Stomach (tissue), 19 donors: ENCODE measurements at places on chromosomes 12 and 14. TPM values are rescaled to one million over a fixed set of nuclear protein-coding genes. Genes with fewer than 3 reads are reported as not detected.
A peak's percentile ranks its signal among the peaks of the same experiment; 100 is the strongest.

The KRT74 gene
- not detected for total RNA-seq

DNA sequence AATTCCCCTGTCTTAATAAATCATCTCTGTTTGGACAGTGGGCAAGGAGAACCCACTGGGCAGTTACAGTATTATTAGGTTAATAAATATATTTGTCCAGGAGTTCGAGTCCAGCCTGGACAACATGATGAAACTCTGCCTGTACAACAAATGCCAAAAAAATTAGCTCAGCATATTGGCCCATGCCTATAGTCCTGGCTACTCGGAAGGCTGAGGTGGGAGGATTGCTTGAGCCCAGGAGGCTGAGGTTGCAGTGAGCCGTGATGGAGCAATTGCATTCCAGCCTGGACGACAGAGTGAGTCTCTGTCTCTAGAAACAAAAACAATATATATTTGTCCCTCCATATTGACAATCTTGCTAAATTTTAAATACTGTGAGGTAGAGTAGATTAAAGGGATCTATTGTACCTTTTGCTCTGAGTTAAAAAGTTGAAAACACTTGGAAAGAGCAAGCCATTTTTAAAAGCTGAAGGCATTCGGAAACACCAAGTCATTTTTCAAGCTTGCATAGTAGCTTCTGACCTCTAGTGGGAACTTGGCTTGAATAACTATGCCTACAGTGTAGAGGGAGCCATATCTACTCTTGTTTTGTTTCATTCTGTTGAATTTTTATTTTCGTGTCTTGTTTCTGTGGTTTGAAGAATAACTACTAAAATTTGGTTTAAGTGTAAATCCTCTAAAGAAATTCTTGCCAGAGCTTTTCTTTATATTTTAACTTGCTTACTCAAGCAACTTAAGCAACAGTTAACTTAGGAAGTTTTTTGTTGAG lies 14.6 kb upstream of the EEA1 start:
- no peaks in the 10 kb centered on the region for H3K4me1 ChIP-seq
- H3K36me3 ChIP-seq = no peaks in the 10 kb centered on the region
- H3K4me3 ChIP-seq = no peak overlapping the region
- no peaks in the 10 kb centered on the region for H3K27me3 ChIP-seq
- no peak overlapping the region for H3K27ac ChIP-seq
- no peak for DNase-seq

The SFSWAP gene
- total RNA-seq = 65.9 TPM

DNA sequence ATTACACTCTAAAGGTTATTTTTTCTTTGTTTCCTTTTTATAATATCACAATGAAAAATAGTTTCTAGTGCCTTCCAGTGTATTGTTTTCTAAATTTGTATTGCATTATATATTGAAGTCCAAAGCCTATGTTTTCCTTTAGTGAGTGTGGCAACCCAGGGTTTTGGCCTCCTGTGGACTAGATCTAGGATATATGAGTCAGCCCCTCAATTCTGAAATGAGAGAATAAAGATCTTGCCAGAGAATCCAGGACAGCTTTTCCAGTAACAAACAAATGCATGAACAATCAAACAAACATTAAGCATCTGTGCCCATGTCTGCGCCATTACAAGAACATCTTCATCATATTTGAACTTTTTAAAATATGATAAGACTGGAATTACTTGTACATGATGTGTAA lies 70.7 kb upstream of the SSTR1 start:
- H3K27me3 ChIP-seq = no peaks in the 10 kb centered on the region
- no peaks in the 10 kb centered on the region for H3K4me1 ChIP-seq
- no peak overlapping the region for H3K27ac ChIP-seq
- DNase-seq = no peak
- H3K4me3 ChIP-seq = no peak overlapping the region
- H3K36me3 ChIP-seq = no peaks in the 10 kb centered on the region

- no peaks in the 10 kb centered on the region for H3K27me3 ChIP-seq
- no peak for DNase-seq
- peaks cover 17% of the 10 kb centered on the region for H3K4me1 ChIP-seq
- H3K4me3 ChIP-seq = peak overlapping the region; percentile 77
- peak overlapping the region; percentile 94 for H3K27ac ChIP-seq
These were observed 507 bp upstream of the FKBP4 start for GRCh38 chr12:2794191-2794735.

DNA sequence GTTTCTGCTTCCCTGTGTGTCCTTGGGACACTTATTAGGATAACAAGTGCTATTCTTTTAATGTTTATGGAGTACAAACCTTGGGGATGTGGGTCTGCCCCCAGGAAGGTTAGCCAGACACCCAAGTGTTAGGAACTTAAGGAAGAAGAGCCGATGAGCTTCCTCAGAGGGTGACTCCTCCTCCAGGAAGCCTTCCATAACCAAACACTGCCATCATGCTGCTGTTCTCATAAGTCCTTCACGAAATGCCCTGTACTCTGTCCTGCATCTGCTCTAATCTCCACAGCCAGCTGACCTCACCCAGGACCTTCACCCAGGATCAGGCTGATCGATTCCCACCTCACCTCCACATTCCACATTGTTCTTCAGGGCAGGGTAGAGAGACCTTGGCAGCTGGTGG lies 1.2 kb upstream of the KRT85 start:
- DNase-seq = no peak
- H3K36me3 ChIP-seq = no peaks in the 10 kb centered on the region
- no peaks in the 10 kb centered on the region for H3K27me3 ChIP-seq
- no peak overlapping the region for H3K4me3 ChIP-seq
- no peak overlapping the region for H3K27ac ChIP-seq
- H3K4me1 ChIP-seq = peaks cover 15% of the 10 kb centered on the region

The ASIC1 gene
- not detected for total RNA-seq

GRCh38 chr12:39586816-39587215 lies 32.8 kb downstream of the ABCD2 start:
- H3K27me3 ChIP-seq = no peaks in the 10 kb centered on the region
- H3K36me3 ChIP-seq = no peaks in the 10 kb centered on the region
- no peak overlapping the region for H3K27ac ChIP-seq
- H3K4me3 ChIP-seq = no peak overlapping the region
- H3K4me1 ChIP-seq = no peaks in the 10 kb centered on the region

The PPFIA2 gene
- total RNA-seq = 1.8 TPM

GRCh38 chr14:93707475-93707874 lies 80.8 kb downstream of the PRIMA1 start:
- no peak for DNase-seq
- H3K27me3 ChIP-seq = no peaks in the 10 kb centered on the region
- no peaks in the 10 kb centered on the region for H3K36me3 ChIP-seq
- H3K27ac ChIP-seq = no peak overlapping the region
- H3K4me1 ChIP-seq = no peaks in the 10 kb centered on the region

The ERO1A gene
- 68.8 TPM for total RNA-seq

GRCh38 chr12:97758194-97758501 lies 295.5 kb downstream of the RMST start:
- no peak overlapping the region for H3K4me3 ChIP-seq
- H3K4me1 ChIP-seq = no peaks in the 10 kb centered on the region
- no peaks in the 10 kb centered on the region for H3K36me3 ChIP-seq

The THAP2 gene
- total RNA-seq = 1.8 TPM

- H3K4me1 ChIP-seq = no peaks in the 10 kb centered on the region
- no peak overlapping the region for H3K27ac ChIP-seq
- DNase-seq = no peak
- no peak overlapping the region for H3K4me3 ChIP-seq
- no peaks in the 10 kb centered on the region for H3K36me3 ChIP-seq
- no peaks in the 10 kb centered on the region for H3K27me3 ChIP-seq
These were observed 93.5 kb upstream of the CEP83 start for GRCh38 chr12:94553130-94553519.

DNA sequence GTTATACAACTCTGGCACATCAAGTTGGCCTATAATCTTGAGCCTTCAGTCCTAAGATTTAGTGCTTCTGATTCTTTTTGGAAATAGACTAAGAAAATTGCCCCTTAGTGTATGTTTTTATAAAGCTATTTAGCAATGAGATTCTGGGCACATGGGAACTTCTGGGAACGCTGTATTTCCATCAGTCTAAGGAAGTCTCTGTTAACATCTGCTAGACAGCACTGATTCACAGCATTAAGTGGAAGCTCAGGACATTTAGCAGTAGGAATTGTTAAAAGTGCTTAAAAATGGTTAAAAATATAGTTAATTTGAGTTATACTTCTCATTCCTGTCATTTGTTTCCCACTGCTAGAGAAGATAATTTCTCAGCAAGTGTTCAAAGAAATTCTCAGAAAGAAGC lies 579.1 kb downstream of the SLC16A7 start:
- no peaks in the 10 kb centered on the region for H3K27me3 ChIP-seq
- no peak overlapping the region for H3K27ac ChIP-seq
- no peaks in the 10 kb centered on the region for H3K36me3 ChIP-seq
- H3K4me1 ChIP-seq = no peaks in the 10 kb centered on the region

The NT5DC3 gene
- 13.6 TPM for total RNA-seq

DNA sequence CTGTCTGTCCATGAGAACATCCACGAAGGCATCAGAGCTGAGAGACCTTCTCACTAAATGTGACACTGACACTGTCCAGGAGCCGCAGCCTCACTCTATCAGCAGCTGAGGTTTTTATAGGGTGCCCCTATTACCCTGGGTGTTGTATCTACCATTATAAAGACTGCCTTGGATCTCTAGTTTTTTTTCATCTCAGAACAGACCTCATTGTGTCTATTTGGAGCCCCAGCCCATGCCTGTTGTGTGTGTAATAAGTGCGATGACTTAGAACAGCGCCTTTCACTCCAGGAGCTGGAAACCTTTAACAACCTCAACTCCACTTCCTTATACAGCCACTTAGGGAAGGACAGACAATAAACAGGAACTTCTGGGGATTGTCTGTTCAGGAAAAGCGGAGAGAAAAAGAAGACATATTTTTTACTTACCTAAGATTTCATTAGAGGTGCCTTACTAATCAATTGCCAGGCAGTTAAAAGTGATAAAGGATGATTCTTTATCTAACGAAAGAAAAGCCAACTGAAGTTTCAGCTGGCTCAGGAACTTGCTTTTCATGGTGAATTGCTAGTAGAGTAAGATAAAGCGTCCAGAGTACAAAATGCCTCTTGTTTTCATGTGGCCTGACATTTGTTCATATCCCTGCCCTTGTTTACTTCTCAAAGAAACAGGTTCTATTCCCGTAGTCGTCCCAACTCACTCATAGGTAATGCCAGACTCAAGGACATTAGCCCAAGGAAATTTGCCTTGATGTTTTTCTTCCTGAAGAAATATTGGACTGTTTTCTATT lies 420.6 kb downstream of the RAD51B start:
- DNase-seq = no peak
- H3K27me3 ChIP-seq = no peaks in the 10 kb centered on the region
- no peaks in the 10 kb centered on the region for H3K36me3 ChIP-seq

GRCh38 chr12:4211372-4211771 lies 62.2 kb upstream of the CCND2 start:
- H3K36me3 ChIP-seq = no peaks in the 10 kb centered on the region
- no peaks in the 10 kb centered on the region for H3K4me1 ChIP-seq
- no peak for DNase-seq
- no peak overlapping the region for H3K27ac ChIP-seq
- no peaks in the 10 kb centered on the region for H3K27me3 ChIP-seq

DNA sequence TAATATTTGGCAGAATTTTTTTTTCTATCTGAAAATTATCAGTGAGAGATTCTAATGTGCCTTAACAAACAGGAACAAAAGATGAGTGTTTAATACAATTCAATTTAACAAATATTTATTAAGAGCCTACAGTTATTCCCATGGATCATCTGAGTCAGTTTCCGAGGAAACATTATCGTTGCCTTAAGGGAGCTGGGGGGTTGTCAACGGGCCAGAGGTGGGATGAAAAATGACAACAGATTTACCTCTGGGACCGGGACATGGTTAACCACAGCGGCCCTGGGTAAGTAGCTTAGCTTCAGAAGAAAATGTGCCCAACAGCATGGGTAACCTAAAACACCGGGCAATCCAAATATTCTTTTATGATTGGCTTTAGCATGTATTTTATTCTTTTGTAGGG lies 113.6 kb downstream of the DAD1 start:
- H3K36me3 ChIP-seq = no peaks in the 10 kb centered on the region
- no peak for DNase-seq
- H3K27ac ChIP-seq = no peak overlapping the region
- H3K4me3 ChIP-seq = no peak overlapping the region
- H3K27me3 ChIP-seq = no peaks in the 10 kb centered on the region
- peaks cover 5% of the 10 kb centered on the region for H3K4me1 ChIP-seq

The SLC6A12 gene
- not detected for total RNA-seq

DNA sequence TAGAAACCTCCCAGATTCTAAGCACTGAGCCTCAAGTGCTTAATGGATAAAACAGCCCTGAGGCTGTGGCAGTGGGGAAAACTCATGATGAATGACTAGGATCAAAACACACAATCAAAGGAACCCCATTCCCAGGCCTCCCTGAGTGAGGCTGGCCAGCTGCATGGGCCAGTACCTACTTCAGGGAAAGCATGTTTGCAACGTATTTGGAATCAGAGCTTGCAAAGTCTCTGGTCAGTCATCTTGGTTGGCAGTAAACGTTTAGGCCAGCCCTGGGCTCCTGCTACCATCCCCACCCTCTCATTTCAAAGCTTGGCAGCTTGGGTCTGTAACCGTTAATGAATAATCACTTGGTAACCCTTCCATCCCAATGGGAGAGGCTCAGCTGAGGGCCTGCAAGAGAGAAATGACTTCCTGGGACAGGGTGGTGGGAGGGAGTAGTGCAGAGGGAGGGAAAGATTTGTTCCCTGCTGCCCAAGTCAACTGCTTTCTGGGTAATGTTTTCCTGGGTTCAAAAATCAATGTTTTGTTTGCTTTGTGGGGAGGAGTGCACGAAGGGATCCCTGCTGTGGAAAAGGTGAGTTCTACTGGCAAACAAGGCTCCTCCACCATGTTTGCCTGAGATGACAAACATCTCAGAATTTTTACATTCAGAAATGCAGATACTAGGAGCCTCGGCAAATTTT lies 2.0 kb upstream of the RNASE8 start:
- no peak overlapping the region for H3K4me3 ChIP-seq
- no peaks in the 10 kb centered on the region for H3K27me3 ChIP-seq
- DNase-seq = no peak
- H3K36me3 ChIP-seq = no peaks in the 10 kb centered on the region
- H3K4me1 ChIP-seq = peaks cover 16% of the 10 kb centered on the region

The ESR2 gene
- total RNA-seq = 1.3 TPM

- peak; percentile 72 for DNase-seq
- H3K27me3 ChIP-seq = peaks cover 20% of the 10 kb centered on the region
- H3K4me1 ChIP-seq = peaks cover 17% of the 10 kb centered on the region
- no peaks in the 10 kb centered on the region for H3K36me3 ChIP-seq
- H3K4me3 ChIP-seq = no peak overlapping the region
- H3K27ac ChIP-seq = peak overlapping the region; percentile 24
These were observed 1.5 kb upstream of the KRT7 start for GRCh38 chr12:52231305-52232202.

DNA sequence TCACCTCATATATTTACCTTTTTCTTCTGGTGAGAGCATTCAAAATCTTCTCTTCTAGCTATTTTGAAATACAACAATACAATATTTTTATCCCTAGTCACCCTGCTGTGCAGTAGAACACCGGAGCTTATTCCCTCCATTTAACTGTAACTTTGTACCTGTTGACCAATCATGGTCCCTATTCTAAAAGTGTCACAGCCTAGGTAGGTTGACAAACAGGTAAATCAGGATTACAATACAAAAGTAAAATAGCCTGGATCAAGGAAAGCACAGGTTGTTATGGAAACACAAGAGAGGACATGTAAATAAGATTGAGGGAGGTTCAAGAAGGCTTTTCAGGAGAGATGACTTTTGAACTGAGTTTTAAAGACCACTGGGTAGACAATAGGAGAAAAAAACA lies 670.9 kb downstream of the DIO2 start:
- H3K4me3 ChIP-seq = no peak overlapping the region
- no peaks in the 10 kb centered on the region for H3K36me3 ChIP-seq
- no peak overlapping the region for H3K27ac ChIP-seq
